ENCODE measurements at places on chromosomes 5 and 9.

DNA sequence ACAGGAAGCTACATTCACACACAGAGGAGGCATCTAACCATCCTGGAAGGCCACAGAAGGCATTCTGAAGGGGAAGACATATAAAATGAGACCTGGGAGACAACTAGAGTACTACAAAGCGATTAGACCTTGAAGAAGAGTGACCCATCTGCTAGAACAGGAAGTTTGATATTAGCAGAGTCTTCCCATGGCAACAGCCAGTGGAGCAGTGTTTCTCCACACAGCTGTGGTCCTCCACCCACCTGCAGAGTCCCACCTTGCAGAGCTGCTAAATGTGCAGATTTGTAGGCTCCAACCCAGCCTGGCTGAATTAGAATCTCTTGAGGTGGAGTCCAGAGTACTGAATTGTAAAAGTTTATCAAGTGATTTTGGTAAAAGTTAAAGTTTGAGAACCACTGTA is 267.0 kb downstream of the CETN3 start:
- no peak for DNase-seq

GRCh38 chr5:154962494-154962893 is 21.6 kb downstream of the MRPL22 start:
- DNase-seq, result no peak

- DNase-seq, result no peak
These were observed 475.7 kb downstream of the ENC1 start for GRCh38 chr5:74164725-74165235.

- DNase-seq, result peak; percentile 33
These were observed 47.2 kb downstream of the F2R start for GRCh38 chr5:76763136-76763535.

- DNase-seq, result no peak
These were observed 1044.2 kb downstream of the TLE4 start for GRCh38 chr9:80615964-80616363.

GRCh38 chr5:176609724-176610434 is at the start of gene GPRIN1:
TSS of gene GPRIN1 (minus strand) at chr5:176610156. CDS start at chr5:176599834, 10,322 bp downstream.
- peak; percentile 21 for DNase-seq
